ENCODE measurements at places on chromosomes 12 and 14. TPM values are rescaled to one million over a fixed set of nuclear protein-coding genes. Genes with fewer than 3 reads are reported as not detected.

RAB15 gene
- 19.1 TPM for total RNA-seq

MIP gene
- total RNA-seq = not detected

ADAM21 gene
- total RNA-seq = not detected

MYH6 gene
- not detected for total RNA-seq

TSHR gene
- total RNA-seq = not detected

CDK2 gene
- total RNA-seq = 53.4 TPM

POTEG gene
- total RNA-seq = not detected

PSMD9 gene
- total RNA-seq = 116 TPM

Measured in A549 treated with DMSO at 1 μM for 4 hours (cell line).